ENCODE measurements at places on chromosomes 3 and 15.

DNA sequence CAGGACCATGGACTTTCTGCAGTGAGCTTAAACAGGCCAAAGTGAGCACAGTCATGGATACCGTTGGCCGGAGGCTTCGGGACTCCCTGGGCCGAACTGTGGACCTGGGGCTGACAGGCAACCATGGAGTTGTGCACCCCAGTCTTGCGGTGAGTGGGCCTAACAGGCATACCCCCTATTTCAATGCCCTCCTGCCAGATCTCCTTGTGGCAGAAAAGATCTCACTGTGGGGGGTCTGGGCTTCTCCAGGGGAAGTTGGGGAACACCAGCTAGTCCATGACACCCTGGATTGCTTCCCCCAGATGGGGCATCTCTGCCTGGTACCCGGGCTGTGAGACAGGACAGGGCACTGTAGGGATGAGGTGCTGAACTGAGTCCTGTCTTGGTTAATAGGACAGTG, 29.5 kb downstream of the ACAD9 start:
- DNase-seq = no peak

DNA sequence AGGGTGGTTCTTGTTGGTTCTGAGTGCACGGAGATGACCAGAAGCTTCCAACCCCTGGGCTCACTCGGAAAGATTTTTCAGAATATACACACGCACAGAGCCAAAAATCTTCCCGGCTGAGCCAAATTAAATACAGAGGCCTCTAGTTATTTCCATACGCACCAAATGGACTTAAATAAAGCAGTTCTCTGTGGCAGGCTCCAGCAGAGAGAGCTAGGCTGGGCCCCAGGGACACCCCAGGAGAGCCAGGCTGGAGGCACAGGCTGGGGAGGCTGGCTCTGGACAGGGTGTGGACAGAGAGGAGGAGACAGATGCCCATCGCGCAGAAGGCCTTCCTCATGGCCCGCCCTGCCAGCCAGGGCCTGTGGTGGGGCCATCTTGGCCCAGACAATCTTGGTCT, 115.9 kb downstream of the IQSEC1 start:
- no peak for DNase-seq

DNA sequence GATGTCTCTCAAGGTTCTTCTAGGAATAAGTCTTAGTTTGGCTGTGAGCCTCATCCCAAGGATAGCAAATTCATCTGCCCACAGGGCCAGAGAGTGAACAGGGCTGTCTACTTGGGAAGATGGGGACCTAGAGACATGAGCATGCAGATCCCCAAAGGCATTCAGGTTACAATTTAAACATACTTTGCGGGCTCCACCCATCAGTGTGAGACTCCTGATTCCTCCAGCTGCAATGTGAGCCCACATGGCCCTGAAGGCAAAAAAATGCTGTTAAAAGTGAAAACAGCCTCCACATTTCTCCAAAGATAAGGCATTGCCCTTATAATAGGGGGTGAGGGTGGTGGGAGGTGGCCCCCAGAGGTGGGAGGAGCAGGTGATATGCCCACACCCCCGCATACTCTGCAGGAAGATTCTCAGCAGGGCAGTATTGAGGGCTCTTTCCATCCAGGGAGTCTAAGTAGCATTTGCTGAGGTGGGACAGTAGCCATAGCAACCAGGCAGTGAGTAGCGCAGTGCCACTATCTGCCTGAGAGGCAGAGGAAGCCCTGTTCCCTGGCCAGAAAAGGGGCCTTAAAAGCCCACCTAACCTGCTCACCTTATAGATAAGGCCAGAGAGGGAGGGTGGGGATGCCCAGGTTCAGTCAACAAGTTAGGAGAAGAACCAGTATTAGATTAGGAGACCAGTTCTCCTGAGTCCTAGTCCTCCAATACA, 31.2 kb downstream of the TGM4 start:
- no peak for DNase-seq

DNA sequence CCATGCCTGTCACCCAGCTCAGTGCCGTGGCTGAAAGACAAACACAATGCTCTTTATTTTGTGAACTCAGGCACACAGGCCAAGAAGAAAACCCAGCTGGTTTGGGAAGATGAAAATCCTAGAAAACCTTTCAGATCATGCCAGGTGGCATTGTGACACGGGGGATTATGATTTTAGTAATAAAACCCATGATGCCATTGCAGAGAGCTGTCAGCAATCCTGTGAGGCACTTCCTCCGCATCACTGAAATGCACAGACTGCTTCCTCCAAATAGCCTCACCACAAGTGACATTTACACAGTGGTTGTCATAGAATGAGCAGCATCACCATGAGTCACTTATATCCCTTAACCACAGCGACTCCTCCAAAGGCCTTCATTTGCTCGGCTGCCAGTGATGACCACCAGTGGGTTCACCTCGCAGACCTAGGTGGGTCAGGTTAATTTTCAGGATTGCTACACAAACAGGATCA, 22.7 kb downstream of the ABHD6 start:
- no peak for DNase-seq

DNA sequence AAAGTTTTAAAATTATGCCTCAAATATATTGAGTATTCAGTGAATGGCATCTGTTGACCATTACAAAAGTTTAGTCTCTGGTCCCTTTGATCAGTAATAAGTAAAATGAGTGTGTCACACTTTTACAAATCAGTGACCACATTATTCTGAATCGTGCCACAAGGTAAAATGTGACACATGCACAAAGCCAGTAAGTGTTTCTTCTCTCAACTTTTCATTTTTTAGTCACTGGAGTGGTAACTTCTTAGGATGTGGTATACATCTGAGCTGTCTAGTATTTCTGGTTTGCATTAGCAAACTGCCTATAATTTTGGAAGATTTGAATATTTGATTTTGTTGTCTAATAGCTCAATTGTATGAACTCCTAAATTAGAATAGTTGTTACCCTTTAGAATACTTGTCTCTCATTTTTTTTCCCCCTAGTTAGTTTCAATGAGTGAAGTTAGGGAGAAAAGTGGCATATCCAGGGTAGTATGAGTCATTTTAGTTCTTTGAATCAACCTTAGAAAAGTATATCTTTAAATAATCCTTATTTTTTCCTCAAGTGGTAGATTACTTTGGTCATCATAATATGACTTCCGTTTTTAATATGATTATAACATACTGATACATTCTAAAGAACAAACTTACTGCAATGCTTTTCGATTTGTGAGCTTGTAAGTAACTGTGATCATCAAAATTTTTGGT, 18.1 kb downstream of the DNAJC13 start:
- no peak for DNase-seq

- DNase-seq = no peak
These were observed 220.2 kb downstream of the MTHFS start for GRCh38 chr15:79676621-79677020.

DNA sequence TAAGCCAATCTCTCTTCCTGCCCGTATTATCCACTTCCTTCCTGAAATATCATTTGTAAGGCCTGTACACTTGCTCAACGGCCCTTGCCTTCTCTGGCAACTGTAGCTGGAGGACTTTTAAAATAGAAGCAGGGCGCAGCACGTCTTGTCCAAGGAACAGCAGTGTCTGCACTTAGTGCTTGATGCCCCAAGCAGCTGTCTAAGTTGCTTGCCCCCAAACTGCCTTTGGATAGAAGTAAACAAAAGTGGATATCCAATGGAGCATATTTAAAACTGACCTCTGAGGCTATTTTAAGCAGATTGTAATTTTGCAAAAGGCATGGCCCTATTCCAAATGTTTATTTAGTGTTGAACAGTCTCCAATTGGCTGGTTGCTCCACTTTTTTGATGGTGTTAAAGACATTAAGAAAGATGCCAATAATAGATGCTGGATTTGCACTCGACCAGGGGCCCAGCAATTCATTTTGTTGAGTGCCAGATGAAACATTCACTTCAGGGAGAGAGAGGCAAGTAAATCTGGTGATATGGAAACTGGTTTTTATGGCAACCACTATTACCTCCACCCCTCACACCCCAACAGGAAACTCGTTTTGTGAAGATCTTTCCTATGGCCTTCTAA, 526.8 kb upstream of the TBL1XR1 start:
- DNase-seq = peak; percentile 33

DNA sequence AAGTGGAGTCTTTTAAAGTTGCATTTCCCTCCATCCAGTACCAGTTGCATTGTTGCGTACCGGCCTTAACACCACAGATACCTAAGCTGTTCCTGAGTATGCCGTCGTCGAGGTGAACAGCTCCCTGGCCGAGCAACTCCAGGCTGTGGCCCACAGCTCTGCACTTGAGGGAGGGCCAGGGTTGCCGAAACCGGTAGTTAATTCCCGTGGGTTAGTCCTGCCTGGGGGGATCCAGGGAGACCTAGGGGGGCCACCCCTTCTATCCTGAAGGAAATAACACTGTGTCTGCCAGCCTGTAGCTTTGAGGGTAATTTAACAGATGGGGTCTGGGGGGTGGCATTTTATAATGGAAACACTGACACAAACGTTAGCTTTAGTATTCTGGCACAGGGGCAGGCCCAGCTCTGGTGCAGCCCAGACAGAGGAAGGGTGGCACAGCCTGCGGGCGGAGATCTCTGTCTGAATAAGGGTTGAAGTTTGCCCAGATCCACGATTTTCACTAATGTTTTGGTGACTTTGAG, 60.8 kb downstream of the RGMA start:
- DNase-seq = no peak

- no peak for DNase-seq
These were observed 40.0 kb downstream of the WNT7A start for GRCh38 chr3:13839726-13840340.

- no peak for DNase-seq
These were observed 114.1 kb upstream of the ADAMTS9 start for GRCh38 chr3:64801856-64802255.

- peak; percentile 14 for DNase-seq
These were observed 13.1 kb upstream of the ALCAM start for GRCh38 chr3:105353485-105354161.

DNA sequence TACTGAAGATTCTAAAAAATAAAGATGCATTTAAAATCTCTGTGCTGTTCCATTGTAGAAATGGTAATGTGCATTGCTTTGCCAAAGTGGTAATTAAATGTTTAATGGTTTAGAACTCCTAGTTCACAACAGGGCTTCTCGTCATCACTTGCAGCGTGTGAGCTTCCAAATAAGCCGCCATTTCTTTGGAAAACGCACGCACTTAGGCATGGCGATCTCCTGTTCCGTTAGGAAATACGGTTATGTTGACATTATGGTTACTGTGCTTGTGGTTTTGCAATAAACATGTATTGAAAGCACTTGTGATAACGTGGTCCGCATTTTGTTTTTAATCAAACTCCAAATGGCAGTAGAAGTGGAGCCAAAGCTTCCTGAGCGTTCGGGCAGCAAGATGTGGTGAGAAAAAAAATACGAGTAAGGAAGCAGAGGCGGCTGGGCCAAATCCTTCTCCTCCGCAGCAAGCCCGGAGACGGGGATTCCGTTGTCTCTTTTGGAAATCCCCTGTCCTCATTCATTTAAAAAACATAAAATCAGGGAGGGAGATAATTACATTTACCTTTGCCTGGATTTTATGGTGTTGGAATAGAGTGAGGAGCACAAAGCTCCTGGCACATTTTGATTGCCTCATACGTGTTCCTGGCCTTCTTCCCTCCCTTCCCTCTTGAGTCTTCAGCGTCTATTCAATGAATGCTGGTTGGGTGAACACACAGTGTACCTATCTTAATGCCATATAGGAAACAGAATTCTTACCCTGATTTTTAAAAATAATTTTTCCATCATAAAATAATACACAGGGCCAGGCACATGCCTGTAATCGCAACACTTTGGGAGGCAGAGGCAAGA, 97.5 kb downstream of the SLC49A4 start:
- DNase-seq = no peak

- DNase-seq = no peak
These were observed 188.4 kb upstream of the PFN2 start for GRCh38 chr3:150158943-150159625.

DNA sequence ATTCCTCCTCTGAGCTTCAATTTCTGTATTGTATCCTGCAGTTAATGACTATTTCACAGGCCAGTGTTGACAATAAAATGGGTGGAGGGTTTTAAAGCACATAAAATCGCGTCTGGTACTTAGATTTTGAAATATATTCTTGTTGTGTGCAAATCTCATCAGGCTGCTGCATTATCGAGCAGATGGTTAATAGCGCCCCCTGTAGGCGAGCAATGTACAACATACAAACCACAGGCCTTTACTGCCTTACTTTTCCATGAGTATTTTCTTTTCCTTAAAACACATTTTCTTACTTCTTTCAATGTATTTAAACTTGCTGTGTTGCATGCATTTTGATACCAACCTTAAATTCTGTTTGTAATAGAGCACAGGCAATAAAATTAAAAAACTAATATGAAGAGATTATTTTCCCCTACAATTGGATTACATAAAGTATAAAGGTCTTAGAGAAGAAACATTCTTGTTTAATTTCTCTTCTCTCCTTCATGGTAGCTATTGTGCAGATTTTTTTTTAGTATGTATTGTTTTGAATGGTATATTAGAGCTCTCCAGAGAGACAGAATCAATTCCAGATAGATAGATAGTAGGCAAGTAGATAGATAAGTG, 608.4 kb downstream of the CADM2 start:
- DNase-seq = peak; percentile 38

DNA sequence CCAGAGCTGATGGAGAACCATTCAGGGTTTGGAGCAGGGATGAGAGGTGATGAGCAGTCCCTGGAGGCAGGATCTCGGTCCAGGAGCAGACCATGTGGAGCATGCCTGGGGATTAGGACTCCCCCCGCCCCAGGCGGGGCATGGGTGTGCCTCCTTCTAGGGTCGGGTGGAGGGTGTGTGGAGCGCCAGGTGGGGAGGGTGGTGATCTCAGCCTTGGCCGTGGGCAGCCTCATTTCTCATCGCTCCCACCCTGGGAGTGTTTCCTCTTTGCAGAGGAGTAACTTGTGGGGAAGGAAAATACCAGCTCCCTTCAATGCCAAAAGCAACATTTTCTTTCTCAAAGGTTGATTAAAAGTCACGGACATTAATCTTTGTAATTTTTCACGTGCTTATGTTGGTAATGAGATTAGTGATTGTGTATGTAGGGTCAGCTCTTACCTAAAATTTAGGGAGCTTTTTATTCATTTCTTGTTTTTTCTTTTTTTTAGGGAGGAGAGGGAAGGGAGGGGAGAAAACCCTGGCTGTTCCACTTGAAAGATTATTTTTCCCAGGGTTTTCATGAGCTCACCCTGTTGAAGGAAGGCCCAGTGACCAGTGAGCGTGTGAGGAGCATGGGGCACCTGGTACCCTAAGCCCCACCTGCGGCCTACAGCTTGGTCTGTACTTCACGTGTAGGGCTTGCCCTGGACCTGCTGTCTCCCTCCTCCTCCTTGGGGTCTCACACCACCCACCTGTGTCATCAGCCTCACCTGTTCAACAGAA, 11.0 kb downstream of the FBLN2 start:
- DNase-seq = no peak

GRCh38 chr3:72982609-72983366, 13.8 kb upstream of the PPP4R2 start:
- DNase-seq = no peak

DNA sequence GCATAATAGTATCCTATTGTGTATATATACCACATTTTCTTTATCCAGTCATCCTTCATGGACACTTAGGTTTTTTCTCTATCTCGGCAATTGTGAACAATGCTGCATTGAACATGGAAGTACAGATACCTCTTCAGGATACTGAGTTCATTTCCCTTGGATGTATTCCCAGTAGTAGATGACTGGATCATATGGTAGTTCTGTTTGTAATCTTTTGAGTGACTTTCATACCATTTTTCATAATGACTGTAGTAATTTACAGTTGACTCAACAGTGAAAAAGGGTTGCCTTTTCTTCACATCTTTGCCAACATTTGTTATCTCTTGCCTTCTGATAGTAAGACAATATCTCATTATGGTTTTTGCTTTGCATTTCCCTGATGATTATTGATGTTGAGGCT, 21.8 kb downstream of the MYH15 start:
- no peak for DNase-seq

- no peak for DNase-seq
These were observed 65.0 kb upstream of the RPL32 start for GRCh38 chr3:12906141-12906915.

All from hippocampal formation (tissue), 2 donors.